Activated T-helper 17 cell treated with anti-CD3 and anti-CD28 coated beads, Interleukin-2, amount 50 U/mL, for 72 hours (primary cell): ENCODE measurements at places on chromosomes 11 and 22. TPM values are rescaled to one million over a fixed set of nuclear protein-coding genes. Genes with fewer than 3 reads are reported as not detected.
A peak's percentile ranks its signal among the peaks of the same experiment; 100 is the strongest.

DNA sequence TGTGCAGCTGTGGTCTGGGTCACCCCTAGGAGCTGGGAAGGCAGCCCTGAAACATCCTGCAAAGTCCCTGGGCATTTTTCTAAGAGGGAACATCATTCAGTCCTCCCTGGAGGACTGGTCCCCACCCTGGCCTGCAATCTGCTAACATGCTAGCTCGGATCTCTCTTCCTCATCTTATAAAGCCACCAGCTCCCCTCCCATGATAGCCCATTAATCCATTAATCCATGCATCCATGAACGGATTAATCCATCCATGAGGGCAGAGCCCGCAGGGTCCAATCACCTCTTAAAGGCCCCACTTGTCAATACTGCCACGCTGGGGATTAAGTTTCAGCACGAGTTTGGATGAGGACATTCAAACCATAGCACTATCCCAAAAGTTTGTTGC is 12.1 kb downstream of the PRG3 start:
- H3K36me3 ChIP-seq: no peaks in the 10 kb centered on the region
- H3K27me3 ChIP-seq: peaks cover 3% of the 10 kb centered on the region
- no peak overlapping the region for H3K27ac ChIP-seq
- no peak for ATAC-seq
- H3K4me3 ChIP-seq: no peak overlapping the region

GRCh38 chr11:73162196-73162740 is 20.1 kb upstream of the FCHSD2 start:
- H3K4me1 ChIP-seq: no peaks in the 10 kb centered on the region
- ATAC-seq: no peak
- no peaks in the 10 kb centered on the region for H3K27me3 ChIP-seq
- no peaks in the 10 kb centered on the region for H3K36me3 ChIP-seq
- H3K27ac ChIP-seq: peak overlapping the region; percentile 20

GRCh38 chr11:44708009-44708408 is 18.8 kb upstream of the TSPAN18 start:
- H3K27me3 ChIP-seq: no peaks in the 10 kb centered on the region
- no peak overlapping the region for H3K27ac ChIP-seq
- H3K4me3 ChIP-seq: no peak overlapping the region
- no peaks in the 10 kb centered on the region for H3K36me3 ChIP-seq
- H3K4me1 ChIP-seq: peaks cover 21% of the 10 kb centered on the region
- no peak for ATAC-seq

DNA sequence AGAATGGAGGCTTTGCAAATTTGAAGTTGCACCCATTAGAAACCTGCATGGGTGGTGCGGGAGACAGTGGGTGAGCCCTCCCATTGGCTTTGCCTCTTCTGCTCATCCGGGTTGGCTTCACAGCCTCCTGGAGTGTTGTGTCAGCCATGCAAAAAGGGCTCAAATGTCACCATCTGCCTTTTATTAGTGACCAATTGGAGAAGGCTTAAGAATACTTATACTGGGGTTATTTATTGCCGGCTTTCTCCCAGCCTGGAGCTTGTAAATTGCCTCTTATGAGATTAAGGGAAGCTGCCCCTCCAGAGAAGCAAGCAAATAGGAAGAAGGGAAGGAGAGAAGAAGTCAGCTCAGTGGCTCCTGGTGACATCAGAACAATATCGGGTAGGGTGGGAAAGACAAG is 182.6 kb downstream of the ST3GAL4 start:
- no peaks in the 10 kb centered on the region for H3K4me1 ChIP-seq
- ATAC-seq: no peak
- H3K4me3 ChIP-seq: no peak overlapping the region
- H3K27ac ChIP-seq: no peak overlapping the region
- peaks cover 20% of the 10 kb centered on the region for H3K27me3 ChIP-seq
- no peaks in the 10 kb centered on the region for H3K36me3 ChIP-seq

DNA sequence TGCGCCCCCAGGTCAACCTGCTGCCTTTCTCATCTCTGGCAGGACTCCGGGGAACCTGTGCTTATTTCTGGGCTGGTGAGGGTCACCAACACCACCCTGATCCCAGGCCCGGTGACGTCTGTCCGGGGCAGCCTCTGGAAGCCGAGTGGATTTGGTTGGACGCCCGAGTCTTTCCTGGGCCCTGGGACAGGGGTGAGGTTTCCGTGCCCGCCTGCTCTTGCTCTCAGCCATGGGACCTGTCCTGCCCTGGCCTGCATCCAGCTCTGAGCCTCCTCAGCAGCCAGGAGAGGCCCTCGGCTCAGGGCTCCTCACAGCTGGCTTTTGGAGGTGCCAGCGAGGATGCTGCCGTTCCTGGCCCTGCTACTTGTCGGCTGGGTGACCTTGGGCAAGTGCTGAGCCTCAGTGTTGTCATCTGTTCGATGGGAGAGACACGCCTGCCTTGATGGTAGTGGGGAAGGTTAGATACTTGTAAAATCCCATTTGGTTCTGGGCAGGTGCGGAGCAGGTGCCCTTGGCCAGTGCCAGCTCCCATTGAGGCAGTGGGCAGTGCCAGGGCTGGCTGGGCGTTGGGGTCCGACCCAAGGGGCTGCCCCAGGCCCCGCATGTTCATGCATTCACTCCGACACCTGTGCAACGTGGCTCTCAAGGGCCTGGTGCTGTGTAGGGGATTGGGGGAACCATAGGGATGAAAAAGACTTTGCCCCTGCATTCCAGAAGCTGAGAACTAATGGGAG is 58.9 kb upstream of the THY1 start:
- peak; percentile 8 for ATAC-seq
- peaks cover 30% of the 10 kb centered on the region for H3K27me3 ChIP-seq
- peaks cover 4% of the 10 kb centered on the region for H3K4me1 ChIP-seq
- H3K4me3 ChIP-seq: no peak overlapping the region
- H3K27ac ChIP-seq: no peak overlapping the region

The OR51I1 gene
- not detected for total RNA-seq

GRCh38 chr11:33577204-33577603 is 123.4 kb downstream of the C11orf91 start:
- no peak for ATAC-seq
- no peak overlapping the region for H3K4me3 ChIP-seq
- peaks cover 20% of the 10 kb centered on the region for H3K27me3 ChIP-seq
- no peak overlapping the region for H3K27ac ChIP-seq
- H3K4me1 ChIP-seq: no peaks in the 10 kb centered on the region
- H3K36me3 ChIP-seq: no peaks in the 10 kb centered on the region

- ATAC-seq: no peak
- no peak overlapping the region for H3K27ac ChIP-seq
- H3K36me3 ChIP-seq: no peaks in the 10 kb centered on the region
- H3K4me1 ChIP-seq: no peaks in the 10 kb centered on the region
Measured at GRCh38 chr11:21564095-21564494, 628.8 kb upstream of the ANO5 start.

DNA sequence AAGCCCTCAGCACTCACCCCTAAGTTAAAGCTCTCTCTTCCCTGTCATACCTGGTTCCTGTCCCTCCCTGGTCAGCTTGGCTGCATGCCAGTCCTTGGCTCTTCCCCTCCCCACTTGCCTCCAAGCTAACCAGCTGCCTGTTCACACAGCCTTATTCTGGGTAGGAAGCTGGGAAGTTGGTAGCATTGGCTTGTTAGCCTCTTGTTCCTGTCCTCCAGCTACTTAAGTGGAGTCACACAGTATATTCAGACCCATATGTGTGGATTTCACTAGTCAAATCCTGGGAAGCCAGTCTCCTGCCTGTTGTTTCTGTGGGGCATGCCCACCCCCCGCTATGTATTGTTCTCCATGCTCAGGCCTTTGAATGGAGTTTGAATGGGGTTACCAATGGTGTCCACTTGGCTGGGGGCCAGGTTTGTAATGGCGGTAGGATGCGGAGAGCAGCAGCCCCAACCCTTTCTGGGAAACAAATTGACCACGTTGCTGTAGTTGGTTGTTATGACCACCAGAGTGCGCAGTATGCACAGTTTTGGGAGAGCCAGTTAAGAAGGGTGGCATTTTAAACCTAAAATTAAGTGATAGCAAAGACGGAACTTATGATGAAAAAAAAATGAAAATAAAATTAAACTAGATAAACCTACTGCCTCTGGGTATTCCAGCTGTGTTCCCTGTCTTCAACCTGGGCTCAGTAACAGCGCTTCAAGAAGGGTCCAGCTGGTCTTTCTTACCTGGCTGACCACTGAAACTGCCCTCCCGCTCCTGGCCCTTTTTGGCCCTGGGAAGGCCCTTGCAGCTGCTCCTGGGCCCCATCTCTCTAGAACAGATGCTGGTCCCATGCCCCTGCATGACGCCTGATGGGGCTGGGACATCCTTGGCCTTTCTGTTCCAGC is 10.7 kb upstream of the RPS3 start:
- no peaks in the 10 kb centered on the region for H3K27me3 ChIP-seq
- no peak overlapping the region for H3K27ac ChIP-seq
- H3K36me3 ChIP-seq: no peaks in the 10 kb centered on the region
- peak; percentile 83 for ATAC-seq

The RAB3IL1 gene
- total RNA-seq: not detected

DNA sequence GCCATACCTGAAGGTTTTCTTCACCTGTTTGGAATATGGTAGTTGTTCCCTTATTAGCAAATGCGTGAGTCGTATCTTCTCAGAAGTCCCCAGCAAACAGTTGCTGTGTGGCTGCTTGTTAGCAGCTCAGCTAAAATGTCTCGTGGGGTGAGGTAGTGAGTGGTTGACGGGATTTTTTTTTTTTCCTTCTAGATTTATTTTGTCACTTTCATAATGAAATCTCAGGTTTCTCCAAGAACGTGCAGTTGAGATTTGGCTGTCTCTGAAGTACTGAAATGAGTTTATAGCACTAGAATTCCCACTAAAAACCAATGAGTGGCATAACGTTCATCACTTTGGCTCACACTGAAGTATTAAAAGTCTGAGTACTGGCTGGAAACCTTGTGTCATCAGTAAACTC is 16.8 kb downstream of the RCN1 start:
- no peak overlapping the region for H3K27ac ChIP-seq
- H3K27me3 ChIP-seq: peaks cover 9% of the 10 kb centered on the region
- ATAC-seq: peak; percentile 65
- H3K36me3 ChIP-seq: peaks cover 33% of the 10 kb centered on the region
